ENCODE measurements at places on chromosomes 4 and X. TPM values are rescaled to one million over a fixed set of nuclear protein-coding genes. Genes with fewer than 3 reads are reported as not detected.

DNA sequence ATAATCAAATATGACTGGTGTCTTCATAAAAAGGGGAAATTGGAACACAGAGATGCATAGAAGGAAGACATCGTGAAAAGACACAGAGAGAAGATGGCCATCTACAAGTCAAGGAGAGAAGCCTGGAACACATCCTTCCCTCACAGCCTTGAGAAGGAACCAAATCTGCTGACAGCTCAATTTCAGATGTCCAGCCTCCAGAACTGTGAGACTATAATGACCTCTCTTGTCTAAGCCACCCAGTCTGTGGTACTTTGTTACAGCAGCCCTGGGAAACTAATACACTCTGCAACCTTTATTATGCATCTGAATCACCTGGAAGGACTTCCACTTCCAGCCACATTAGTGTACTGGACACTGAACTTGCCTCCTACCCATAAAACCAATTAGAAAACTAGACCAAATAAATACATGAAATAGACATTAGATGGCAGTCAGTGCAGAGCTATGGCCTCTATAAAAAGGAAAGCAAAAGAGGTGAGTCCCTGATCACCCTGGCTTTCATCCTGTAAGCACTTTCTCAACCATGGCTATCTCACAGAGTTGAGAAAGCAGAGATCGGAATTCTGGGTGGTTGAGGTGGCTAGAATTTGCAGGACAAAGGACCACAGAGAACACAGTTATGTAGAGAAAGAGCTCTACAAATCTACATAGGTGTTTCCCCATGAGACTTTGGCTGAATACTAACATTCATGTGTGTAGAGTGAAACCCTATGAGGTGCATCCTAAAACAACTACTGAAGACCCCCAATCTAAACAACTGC is 25.7 kb downstream of the GAB3 start:
- DNase-seq = no peak

DNA sequence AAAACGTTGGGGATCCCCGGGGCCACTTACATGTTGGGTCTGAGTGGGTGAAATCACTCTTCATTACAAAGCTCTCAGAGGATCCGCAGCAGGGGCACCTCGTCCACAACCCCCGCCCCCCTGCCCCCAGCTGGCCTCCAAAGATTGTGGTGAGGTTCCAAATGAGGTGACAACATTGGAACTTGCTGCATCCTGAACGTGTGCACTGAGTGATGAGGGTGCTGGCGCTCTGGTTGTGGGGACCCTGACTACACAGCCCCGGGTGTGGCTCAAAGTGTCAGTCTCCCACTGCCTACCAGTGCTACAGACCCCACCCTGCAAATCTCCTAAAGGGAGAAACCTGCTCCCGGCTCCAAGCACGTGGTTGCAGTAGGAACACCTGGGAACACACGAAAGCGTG is 111.9 kb downstream of the PHKA2 start:
- no peak for DNase-seq

DNA sequence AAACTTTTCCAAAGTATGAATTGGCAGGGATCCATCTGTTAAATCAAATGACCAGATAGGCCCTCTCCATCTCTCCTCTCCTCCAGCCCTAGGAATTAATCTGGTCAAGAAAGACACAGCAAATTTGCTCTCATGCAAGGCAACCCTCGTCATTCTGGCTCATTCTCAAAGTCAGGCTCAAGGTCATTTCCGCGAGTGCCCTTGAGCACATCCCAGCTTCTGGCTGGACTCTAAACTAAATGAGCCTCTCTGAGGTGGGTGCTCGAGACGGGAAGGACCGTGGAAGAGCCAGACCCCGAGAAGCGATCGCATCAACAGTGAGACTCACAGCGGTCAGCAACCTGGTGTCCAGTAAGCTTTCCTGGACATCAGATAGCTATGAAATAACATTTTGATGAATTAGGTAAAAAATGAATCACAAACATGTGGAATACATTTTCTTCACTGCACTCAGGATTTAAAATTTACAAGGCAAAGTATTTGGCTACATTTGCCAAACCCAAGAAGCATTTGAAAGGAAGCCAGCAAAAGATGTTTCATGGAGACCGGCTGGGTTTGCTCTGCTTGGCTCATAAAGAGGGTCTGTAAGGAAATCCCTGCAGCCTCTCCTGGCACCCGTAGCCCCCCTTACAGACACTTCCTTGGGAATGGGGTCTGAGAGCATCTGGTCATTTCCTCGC is 121.0 kb downstream of the ENPP6 start:
- DNase-seq = peak; percentile 1

- DNase-seq = no peak
These were observed 37.0 kb downstream of the NAT8L start for GRCh38 chr4:2096073-2096609.

The TACR3 gene
- not detected for total RNA-seq

The STK32B gene
- total RNA-seq = 1.3 TPM

All from fibroblast of villous mesenchyme (primary cell).